ENCODE measurements at places on chromosomes 5 and 9. TPM values are rescaled to one million over a fixed set of nuclear protein-coding genes. Genes with fewer than 3 reads are reported as not detected.

- DNase-seq = no peak
Measured at GRCh38 chr5:148229840-148230239, 8.5 kb upstream of the MARCOL start.

FCN2 gene
- not detected for total RNA-seq

DNA sequence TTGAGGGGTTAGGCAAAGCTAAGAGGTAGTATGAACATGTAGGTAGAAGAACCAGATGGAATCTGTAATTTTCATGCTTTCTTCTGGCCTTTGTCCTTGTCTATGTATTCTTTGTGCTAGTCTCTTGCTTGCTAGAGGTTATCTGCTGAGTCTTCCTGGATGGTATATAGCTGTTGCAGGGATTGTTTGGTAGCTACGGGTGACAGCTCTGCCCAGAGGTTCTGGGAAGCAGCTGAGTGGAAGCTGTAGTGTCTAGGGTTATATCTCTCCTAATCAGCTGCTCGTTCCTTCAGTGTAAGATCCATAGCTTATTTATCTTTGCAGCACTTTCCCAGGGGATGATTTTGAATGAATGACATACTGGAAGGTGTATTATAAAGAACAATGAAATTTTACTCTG, 100.3 kb downstream of the ATG10 start:
- DNase-seq = no peak

- DNase-seq = no peak
Measured at GRCh38 chr5:53929570-53929969, 369.1 kb downstream of the NDUFS4 start.

DNA sequence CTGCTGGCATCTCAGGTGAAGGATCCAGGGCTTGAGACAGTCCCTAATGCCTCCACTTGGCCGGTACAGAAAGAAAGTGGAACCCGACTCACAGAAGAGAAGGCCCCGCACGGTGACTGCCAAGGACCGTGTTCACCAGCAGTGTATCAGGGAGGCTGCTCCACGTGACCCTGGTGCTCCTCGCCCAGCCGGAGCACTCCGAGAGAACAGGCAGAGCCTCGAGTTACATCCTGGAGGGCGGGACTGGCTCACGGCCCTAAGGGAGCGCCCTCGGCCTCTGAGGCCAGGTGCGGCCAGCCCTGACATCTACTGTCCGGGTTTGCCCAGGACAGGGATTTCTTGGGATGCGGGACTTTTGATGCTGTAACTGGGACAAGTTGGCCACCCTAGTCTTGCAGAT, 104.0 kb upstream of the SARDH start:
- DNase-seq = no peak
